ENCODE measurements at places on chromosomes 6 and 20.

DNA sequence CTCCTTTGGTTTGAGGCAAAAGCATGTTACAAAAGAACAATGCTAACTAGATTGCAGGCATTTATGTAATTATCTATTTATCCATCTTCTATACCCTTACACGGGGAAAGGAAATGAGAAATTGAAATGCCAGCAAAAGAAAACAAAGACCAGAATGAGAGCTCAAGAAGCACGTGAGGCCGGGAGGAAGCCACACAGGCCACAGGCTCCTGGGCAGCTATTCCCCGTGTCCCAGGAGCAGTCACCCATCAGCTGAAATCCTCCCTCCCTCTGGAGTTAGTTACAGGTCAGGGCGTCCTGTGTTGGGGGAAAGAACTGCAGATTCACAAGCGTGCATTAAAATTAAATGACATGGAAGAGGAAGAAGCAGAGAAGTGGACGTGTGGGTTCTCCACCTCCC, 64.7 kb upstream of the RPS6KA2 start:
- no peak for DNase-seq

DNA sequence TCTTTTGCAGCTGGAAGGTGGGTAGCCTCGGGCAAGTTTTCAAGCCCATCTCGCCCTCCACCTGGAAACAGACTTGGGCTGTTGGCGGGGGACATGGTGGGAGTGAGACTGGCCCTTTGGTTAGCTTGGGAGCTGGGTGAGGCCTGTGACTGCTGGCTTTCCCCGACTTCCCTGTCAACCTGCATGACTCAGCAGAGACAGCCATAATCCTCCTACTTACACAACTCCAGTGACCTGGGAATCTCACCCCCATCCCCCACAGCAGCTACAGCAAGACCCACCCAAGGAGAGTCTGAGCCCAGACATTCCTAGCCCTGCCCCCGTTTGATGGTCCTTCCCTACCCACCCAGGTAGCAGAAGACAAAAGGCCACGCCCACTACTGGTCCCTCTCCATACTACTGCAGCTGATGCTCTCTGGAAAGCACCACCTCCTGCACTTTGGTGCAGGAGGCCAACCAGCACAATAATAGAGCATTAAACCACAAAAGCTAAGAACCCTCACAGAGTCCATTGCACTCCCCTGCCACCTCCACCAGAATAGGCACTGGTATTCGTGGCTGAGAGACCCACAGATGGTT, 188.4 kb downstream of the TRDN start:
- DNase-seq: no peak

DNA sequence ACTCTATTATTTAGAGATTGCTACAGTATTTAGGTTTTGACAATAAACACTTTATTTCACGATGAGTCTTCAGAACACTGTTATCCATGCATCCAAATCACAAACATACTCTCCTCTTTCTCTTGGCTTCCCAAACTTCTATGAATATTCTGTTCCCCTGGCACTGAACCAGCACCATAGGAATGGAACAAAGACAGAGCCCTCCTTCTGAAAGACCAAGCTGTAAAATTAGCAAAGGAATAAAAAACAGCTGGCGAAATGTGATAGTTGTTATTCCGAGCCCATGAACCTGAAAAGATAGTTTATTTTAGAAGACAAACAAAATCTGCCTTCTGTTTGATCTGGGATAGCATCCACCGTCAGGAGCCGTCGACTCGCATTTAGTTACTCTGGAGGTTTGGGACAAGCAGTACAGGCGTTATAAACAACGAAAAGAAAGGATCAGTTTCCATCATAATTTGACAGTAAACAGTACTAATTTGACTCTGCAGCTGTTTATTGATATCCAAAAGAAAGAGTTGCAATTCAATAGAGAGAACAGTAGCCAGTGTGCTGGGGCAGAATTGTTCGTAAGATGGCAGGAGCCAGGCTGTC, 161.4 kb downstream of the CLIC5 start:
- no peak for DNase-seq

GRCh38 chr6:143515061-143515760, 3.7 kb upstream of the FUCA2 start:
- DNase-seq: no peak

- peak; percentile 35 for DNase-seq
These were observed 38.6 kb upstream of the GGTLC1 start for GRCh38 chr20:24027229-24027628.
